Astrocyte of the cerebellum (primary cell): ENCODE measurements at places on chromosomes 4 and X.

DNA sequence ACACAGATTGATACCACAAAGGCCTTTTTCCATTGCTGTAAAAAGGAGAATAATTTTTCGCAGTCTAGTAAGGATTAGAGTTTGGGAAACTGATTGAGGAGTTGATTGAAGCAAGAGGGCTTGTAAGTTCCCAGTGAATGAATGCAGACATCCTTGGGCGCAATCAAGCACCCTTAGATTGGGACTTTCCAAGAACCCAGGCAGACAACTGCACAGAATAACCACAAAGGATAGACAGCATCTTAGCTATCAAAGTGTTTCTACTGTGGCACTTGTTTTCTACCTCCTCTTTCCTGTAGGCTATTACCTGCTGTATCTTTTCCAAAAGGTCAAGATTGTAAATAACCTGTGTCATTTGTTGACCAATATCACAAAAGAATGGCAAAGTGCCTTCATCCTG, 2.6 kb downstream of the COX18 start:
- no peak for DNase-seq

DNA sequence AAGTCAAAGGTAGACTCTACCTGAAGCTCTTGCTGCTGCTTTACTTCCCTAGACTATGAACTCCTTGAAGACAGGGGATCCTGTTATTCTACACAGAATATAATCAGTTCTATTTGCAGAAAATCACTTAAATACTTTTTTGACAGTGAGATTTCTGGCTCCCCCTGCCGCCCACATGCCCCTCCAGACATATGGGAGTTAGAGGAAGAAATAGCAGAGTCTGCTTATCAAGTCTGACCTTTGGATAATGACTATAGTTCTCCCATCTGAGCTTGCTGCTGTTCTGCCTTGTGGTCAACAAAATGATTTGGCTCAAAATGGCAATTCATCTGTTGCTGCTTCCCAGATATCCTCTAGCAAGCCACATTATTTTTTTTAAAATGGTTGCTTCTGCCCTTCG, 101.1 kb downstream of the ENOX2 start:
- no peak for DNase-seq

- DNase-seq: no peak
Measured at GRCh38 chr4:112053825-112054350, 91.4 kb upstream of the FAM241A start.

DNA sequence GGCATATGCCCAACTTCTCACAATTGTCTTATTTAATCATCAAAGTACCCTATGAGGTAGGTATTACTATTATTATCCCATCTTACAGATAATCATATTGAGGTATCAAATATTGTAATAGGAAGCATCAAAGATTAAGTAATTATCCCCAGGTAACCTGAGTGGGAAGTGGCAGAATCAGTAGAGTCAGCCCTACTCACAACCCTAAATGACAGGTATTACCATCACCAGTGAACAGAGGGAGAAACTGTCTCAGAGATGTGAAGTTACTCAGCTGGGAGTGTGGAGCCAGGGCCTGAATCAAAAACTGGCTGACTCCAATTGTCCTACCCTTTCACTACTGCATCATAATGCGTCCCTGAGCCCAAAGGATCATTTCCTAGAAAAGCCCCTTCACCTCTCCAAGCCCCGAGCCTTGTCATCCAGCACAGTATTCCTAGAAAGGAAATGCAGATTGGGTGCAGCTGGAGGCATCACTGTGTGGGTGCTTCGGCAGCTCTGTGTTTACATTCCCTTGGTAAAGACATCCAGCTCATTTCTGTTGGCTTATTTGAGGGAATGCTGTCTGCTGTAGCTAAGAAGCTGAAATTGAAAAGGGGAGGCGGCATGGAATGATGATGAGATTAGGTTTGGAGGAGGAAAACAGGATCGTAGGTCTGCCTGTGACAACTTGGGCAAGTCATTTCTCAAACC, 72.8 kb downstream of the DHX15 start:
- no peak for DNase-seq

DNA sequence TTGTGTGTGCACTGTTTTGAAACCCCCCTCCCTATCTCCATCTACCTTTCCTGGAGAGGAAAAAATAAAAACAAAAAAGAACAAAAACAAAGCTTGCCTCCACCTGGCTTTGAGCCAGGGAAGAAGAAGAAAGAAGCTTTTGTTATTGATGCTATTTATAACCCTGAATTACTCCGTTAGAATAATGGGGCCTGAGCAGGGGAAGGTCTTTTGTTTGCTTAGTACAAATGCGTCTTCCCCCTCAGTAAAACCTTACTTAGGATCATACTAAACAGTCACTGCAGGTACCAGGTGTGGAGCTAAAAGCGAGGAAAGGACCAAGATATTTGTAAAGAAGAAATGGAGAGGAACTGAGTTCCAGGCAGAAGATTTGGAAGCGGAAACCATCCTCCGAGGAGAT, 352.1 kb downstream of the KCNIP4 start:
- no peak for DNase-seq

DNA sequence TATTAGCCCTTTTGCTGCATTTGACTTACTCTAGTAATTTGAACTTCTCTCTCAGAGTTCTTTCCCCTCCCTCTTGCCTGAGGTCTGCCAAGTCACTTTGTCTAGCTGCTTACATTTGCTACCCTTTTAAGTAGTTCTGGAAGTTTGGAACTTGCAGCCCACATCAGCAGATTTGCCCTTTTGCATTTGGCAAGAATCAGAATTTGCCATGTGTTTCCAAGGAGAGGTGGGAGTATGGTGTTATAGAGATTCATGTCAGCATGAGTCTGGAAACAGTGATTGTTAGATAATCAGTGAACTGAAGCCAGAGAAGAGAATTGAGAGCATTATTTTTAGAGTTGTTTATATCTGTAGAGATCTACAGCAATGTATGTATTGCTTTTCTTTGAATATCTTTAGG, 52.1 kb downstream of the KLHL34 start:
- no peak for DNase-seq

DNA sequence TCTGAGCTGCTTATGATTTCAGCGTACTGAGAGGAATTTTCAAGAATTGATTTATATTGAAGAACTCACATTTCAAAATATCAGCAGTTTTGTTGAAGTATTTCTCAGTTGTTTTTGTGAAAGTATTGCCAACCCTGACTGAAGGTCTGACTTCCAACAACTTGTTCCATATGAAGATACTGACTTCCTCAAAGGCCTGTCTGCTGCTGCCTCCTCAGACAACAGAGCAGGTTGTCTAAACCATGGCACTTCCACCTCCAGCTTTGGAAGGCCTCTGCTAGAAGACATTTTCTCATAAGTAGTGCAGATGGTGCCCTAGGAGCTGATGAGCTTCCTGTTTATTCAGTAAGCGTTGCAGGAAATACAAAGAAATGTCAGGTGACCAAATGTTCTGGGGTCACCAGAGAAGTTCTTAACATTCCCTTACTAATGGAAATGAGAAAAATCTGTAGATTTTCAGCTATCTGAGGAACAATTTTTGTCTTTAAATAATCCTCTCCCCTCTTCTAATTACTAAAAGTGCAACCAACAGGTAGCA, 28.8 kb downstream of the FGF2 start:
- no peak for DNase-seq

DNA sequence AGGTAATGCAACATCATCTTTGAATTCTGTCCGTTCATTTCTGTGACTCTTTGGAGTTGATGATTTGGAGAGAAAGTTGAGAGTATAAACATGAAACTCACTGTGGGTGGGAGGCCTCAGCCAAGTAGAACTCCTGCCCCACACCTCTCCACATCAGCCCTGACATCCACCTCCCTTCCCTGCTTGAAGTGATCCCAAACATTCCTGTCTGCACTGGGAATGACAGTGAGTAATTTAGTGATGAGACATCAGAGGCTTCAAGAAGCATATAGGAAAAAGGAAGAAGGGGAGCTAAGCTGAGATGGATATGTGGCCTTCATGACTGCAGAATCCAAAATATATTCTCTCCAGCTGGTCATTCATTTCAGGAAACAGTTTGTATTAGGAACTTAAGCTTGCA, 151.8 kb downstream of the SPATA18 start:
- no peak for DNase-seq

DNA sequence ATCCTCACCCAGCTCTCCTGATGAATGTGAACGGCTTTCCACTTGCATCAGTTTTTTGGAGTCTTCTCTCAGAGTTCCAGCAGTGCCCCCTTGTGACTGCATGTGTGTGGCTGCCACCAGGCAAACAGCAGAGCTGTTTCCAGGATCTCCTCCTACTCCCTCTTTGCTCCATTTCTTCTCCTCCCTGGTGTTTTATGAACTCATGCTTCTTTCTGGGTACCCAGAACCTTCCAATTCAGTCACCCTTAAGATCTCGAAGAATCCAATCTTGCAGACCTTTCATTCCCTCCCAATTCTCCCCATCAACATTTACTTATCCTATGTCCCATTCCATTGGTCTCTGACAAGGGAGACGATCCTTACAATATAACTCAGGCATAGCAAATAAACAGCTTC, 6.8 kb upstream of the TCEANC start:
- DNase-seq: no peak

DNA sequence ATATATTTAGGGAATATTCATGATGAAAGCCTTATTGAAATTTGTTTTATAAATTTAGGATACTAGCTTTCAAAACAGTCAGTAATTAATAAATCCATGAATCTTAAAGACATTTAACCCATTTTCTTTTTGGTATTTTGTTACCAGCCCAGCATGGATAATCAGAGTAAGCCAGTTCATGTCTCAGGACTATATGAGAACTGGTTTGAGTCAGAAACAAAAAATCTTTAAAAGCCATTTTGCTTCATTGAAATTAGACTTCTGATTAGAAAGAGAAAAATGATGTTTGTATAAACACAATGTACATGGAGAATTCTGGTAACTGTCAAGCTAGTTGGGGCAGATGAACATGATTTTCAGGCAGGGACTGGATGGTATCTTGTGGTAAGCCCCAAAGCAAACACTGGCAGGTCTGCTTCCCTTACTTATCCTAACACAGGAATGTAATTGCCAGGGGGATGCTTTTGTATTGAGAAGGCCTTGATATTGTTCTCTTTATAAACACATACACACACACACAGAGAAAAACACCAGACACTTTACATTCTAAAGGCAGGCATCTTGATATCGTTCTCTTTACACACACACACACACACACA, 9.4 kb downstream of the ARHGAP10 start:
- DNase-seq: peak; percentile 27

- DNase-seq: no peak
Measured at GRCh38 chr4:128388352-128388630, 100.7 kb upstream of the PGRMC2 start.

DNA sequence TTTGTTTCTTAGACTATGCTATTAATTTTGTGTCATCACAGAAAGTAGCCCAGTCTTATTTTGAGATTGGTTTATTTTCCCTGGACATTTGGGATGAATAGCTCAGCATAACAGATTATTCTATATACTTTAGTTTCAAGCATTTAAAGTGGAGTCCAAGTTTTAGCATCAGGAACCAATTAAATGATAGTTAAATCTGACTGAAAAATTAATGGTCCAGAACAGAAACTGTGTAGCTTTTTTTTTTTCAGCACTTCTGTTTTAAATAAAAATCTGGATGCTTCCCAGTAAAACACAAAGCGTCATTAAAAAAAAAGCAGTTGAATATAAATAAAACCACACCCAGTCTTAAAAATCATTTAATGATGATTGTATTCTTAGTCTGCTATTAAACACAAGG, 59.4 kb upstream of the PITX2 start:
- no peak for DNase-seq

DNA sequence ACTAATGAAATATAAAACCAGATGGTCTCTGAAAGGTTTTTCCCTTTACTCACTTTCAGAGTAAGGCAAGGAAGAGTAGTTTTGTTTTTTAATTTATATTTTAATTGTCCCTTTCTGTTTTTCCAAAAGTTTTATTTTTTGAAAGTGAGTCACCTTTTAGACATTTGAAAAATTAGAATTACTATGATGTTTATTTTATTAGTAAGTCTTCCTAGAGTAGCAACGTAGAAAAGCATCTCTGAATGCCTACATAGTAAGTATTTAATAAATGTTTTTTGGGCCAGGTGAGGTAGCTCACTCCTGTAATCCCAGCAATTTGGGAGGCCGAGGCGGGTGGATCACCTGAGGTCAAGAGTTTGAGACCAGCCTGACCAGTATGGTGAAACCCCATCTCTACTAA, 51.1 kb downstream of the TET2 start:
- DNase-seq: no peak

- DNase-seq: no peak
Measured at GRCh38 chrX:108316456-108316855, 121.8 kb downstream of the COL4A6 start.

- DNase-seq: no peak
Measured at GRCh38 chr4:104726002-104726401, 231.3 kb upstream of the CXXC4 start.

- no peak for DNase-seq
Measured at GRCh38 chr4:141195095-141195707, 25.5 kb upstream of the ZNF330 start.

DNA sequence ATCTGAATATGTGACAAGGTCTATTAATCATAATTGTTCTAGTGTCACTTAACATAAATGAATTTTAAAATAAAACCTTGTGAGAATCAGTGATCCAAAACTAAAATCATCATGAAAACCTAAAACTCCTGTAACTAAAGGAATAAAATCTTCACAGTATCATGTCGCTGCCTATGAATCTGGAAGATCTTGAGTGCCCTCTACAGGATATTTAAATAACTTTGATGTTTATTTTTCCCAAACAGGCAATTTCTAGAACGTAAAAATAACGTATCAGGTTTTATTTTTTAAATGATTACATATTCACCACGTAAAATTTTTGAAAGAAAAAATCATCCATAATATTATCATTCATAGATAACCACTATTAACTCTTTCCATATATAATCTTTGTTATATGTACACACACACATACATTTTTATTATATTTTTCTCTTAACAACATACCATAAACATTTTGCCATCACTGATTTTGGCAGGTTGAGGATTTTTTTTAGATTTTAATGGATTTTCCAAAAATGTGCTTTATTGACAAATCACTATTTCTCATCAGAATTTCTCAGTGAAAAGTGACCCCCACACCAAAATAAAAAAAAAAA, 79.6 kb downstream of the COMMD8 start:
- DNase-seq: peak; percentile 27

- no peak for DNase-seq
Measured at GRCh38 chr4:182885022-182885737, 32.0 kb downstream of the DCTD start.

DNA sequence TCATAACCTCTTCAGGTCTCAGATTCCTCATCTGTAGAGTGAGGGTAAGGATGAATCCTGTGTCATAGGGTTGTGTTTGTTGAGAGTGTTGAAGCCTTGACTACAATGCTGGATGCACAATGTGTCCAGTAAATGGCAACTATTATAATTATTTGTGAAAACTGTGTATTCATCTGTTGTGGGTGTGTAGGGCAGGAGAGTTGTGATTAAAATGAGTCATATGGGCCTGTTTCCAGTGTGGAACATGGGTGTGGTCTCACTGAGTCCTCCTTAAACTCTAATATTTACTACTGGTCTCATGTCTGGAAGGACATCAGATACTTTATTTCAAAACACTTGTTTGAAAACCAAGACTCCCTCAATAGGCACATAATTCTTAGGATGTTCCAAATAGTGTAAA, 208.5 kb upstream of the CASK start:
- DNase-seq: no peak

DNA sequence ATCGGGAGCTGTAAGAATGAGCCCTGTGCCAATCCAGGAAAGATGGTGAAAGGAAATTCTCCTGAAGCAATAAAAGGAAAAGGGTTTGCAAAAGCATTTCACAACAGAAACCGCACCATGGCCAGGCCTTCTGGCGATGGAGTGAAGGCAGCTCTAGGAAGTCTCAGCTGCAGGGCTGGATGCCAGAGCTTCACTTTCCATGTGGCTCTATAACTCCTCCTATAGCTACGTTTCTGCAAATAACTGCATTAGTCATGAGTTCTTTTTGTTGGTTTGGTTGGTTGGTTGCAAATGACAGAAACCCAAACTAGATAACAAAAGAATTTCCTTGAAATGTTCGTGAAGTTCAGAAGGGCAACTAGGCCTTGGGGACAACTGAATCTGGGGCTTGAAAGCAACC, 84.6 kb downstream of the RELL1 start:
- peak; percentile 36 for DNase-seq
